Stimulated activated CD8-positive, alpha-beta memory T cell treated with anti-CD3 and anti-CD28 coated beads, Interleukin-7, amount 100 ng/mL, for 4 hours (primary cell): ENCODE measurements at places on chromosomes 16 and 17.

DNA sequence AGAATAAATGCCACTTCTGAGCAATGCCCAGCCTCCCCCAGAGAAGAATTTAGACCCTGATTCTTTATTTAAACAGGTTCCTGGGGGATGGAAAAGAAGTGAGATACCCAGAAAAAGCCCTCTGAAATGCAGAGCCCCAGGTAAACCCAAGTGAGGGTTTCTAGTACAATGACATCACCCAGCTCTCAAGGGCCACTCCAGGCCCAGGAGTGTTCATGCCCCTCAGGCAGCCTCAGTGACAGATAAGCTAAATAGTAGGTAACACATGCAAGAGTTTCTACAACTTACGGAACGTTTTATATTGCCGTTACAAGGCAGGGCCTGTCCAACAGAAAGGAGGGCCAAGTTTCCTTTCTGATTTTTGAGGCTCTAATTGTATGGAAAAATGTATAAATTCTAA is 683.7 kb upstream of the SALL1 start:
- DNase-seq: no peak

- no peak for DNase-seq
Observed at GRCh38 chr16:322476-323143, 29.9 kb downstream of the AXIN1 start.

DNA sequence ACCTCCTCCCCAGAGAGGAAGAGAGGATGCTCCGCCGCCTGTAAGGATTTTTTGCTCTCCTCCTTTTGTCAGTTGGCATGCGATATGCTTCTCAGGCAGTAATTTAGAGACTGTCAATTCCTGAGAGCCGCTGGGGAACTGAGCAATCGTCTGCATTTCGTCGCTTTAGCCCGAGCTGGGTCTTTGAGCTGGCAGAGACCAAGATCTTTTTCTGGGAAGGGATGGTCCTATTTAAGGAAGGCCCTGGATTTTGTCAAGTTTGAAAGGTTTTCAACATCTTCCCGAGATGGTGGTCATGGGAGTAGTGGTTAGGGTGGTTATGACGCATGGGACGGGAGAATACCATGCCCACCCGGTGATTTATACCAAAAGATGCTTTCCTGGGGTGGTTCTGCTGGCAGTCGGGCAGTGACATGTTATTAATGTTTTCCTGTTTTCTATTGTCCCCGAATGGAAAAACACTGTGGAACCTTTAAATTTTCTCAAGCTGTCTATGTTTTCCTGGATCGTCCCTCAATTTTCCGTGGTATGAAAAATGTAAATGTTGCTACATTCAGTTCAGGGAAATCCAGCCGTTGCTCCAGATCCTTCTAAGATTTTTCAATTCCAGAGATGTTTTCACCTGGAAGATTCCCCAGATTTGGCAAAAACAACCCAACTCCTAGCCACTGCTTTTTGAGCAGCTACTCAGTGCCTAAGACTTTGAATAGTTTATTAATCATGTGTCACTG is 586.4 kb downstream of the MAF start:
- DNase-seq: no peak

DNA sequence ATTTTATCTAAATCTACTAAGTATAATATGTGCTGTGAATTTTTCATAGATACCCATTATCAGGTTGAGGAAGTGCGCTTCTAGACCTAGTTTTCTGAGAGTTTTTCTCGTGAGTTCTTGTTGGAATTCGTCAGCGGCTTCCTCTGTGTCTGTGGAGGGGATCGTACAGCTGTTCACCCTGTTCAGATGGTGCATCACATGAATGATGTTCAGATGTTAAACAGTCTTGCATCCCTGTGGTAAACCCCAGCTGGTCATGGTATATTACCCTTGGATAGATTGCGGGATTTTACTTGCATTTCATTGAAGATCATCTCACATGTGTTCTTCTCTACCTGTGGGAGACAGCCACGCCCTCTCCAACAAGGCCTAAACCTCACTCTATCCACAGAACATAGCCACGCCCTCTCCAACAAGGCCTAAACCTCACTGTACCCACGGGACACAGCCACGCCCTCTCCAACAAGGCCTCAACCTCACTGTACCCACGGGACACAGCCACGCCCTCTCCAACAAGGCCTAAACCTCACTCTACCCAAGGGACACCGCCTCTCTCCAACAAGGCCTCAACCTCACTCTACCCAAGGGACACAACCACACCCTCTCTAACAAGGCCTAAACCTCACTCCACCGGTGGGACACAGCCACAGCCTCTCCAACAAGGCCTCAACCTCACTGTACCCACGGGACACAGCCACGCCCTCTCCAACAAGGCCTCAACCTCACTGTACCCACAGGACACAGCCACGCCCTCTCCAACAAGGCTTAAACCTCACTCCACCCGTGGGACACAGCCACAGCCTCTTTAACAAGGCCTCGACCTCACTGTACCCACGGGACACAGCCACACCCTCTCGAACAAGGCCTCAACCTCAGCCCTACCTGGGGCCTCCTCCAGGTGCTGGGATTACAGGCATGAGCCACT is 180.2 kb upstream of the CHMP6 start:
- no peak for DNase-seq

DNA sequence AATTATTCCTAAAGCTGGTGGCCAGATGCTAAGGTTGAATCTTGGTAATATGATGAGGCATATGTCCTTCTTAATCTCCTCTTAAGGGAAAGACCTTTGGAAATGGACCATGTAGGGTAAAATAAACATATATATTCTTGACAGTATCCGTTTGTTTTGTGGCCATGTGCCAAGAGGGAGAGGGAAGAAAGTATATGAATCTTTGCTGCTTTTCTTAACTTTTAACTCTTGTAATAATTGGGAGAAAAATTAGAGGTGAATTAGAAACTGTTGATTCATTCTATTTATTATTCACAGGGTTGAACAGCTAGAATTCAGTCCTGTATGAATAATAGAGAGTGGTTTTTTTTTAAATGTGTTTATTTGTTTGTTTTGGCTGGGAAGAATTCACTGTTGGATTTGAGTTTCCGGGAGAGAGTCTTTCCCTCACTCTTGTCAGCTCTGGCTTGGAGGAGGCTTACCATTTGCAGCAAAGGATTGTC is 31.6 kb downstream of the AATF start:
- DNase-seq: no peak

DNA sequence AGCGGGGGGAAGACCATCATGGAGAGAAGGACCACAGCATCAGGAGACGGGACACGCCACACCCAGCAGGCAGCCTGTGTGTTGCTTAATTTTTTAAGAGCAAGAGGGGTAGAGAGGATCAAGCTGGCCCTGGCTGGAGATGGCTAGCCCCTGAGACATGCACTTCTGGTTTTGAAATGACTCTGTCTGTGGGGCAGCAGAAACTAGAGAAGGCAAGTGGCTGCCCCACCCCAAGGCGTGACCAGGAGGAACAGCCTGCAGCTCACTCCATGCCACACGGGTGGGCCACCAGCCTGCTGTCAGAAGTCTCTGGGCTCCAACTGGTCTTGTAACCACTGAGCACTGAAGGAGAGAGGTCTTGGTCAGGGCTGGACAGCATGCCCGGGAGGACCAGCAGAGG is 75.5 kb downstream of the SOCS1 start:
- no peak for DNase-seq

DNA sequence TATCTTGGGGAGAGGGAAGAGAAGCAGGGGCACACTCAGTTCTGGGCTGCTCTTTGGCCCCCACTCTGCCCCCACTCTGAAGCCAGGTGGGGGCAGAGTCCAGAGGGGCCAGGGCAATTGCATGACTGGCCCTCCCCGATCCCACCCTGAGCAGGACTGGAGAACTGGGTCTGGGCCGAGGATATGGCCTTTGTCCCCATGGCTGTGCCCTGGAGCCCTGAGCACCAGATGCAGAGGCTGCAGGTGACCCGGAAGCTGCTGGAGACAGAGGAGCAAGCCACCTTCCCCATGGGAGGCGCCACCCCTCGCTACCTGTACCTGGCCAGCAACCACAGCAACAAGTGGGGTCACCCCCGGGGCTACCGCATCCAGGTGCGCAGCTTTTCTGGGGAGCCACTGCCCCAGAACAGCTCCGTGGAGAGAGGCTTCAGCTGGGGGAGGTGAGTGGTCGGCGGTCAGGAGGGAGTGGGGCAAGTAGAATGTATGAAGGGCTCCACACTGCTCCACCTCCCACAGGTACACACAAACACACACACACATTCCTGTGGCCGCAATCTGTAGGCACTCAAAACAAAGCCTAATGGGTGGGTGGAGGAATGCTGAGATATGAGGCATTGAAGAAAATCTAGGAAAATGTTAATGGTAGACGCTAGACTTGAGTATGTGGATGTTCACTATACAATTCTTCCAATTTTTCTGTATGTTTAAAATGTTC is 21.4 kb downstream of the AOC3 start:
- DNase-seq: no peak

DNA sequence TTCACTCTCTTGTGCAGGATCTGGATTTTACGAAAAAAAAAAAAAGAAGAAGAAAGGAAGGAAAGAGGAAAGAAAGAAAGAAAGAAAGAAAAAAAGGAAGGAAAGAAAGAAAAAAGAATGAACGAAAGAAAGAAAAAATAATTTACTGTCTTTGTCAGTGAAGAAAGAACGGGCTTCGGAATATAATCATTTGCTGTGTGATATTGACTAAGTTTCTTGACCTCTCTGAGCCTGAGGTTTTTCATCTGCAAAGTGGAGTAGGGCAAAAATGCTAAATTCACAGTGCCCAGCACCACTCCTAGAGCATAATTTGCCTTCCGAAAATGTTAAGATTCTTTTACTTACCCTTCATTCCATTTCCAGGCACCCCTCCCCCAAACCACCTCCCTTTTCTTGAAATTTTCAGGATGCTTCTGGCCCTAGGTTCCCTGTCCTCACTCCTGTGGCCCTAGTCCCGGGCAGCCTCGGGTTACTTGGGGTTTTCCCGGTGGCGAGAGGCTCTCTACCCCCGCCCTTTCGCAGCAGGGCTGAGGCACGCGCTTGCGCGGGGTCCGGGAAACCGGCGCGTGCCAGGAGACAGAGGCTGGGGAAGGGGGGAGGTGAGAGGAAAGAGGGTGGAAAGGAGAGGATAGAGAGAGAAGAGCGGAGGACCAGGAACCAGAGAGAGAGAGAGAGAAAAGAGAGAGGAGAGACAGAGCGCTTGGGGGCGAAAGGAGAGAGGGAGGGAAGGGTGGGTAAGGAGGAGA is at the start of gene CNTNAP1:
Gene CNTNAP1, plus strand, starts transcription at position 556 of the 746 bp plus-strand sequence. CDS start 299 bp downstream, outside the sequence.
- DNase-seq: no peak

DNA sequence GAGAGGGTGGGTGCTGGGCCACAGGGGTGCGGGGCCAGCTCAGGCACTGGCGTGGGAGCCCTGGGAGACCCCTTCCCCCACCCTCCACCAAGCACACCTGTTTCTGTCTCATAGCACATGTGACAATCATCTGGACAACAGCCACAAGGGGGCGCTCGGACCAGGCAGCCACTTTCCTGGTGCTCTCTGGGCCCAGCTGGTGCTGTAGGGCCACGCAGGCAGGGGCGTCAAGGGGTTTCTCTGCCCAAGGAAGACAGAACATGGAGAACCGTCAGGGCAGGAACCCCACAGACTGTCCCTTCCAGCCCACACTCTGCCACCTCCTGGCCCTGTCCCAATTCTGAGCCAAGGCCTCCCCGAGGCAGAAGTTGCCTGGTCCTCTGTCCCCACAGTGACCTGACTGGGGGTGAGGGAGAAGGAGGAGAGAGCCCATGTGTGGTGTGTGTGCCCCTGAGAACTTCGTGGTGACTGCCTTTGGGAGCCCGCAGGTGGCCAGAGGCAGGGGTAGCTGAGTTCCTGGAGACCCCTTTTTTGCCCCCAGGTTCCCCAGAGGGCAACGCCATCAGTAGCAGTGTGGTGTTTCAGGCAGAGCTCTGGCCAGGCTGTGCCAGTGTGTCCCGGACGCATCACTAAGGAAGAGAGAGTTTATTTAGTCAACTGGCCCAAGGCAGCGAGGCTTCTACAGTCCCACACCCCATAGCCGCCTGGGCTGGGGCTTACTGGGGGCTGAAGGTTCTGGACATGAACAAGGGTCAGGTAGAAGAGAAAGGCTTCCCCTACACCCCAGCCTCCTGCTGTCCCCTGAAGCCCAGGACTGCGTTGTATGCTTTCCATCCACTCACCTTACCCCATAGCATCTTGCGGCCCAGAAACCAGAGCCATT is 3.1 kb upstream of the SETD6 start:
- peak; percentile 70 for DNase-seq

DNA sequence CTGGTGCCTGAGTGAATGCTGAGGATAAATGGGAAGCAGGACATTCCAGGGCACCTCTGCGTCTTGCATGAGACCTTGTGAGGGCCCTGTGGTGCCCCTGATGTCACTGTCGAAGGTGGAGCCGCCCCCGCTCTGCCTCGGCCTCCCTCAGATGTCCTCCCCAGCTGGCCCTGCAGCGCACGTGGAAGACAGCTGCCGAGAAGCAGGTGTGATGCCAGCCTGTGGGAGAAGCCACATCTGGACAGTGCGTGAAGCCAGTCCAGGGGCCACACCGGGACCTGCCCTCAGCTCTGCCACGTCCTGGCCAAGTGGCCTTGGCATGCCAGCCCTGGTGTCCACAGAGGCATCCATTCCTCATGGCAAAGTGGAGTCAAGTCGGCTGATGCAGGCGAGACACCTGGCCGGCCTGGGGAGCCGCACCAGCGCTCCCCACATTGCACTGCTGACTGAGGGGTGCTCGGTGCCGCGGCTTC is 21.6 kb upstream of the METRNL start:
- no peak for DNase-seq

DNA sequence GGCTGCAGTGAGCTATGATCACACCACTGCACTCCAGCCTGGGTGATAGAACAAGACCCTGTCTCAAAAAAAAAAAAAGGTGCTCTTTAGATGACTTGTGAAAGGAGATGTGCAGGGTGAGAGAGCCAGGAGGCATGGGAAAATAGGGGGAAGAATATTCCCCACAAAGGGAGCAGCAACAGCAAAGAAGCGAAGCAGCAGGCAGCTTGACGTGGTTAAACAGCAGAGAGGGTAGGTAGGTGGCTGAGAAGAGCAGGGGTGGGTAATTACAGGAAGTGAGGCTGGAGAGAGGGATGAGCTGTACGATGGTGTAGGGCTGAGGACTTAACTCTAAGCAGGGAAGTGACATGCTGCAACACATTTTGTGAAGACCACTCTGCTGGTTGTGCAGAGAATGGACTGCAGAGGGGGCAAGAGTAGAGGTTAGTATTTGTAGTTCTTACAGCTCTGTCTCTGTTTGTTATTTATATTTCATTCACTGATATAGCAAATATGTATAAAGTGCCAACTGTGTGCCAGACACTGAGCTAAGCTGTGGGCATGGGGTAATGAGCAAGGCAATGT is 1.6 kb downstream of the HEATR3 start:
- no peak for DNase-seq

GRCh38 chr16:87131996-87132345 is 185.2 kb downstream of the C16orf95 start:
- no peak for DNase-seq

- no peak for DNase-seq
Observed at GRCh38 chr16:2392025-2392424, 37.2 kb upstream of the CCNF start.

GRCh38 chr17:31452101-31452500 is 60.6 kb downstream of the RAB11FIP4 start:
- no peak for DNase-seq

DNA sequence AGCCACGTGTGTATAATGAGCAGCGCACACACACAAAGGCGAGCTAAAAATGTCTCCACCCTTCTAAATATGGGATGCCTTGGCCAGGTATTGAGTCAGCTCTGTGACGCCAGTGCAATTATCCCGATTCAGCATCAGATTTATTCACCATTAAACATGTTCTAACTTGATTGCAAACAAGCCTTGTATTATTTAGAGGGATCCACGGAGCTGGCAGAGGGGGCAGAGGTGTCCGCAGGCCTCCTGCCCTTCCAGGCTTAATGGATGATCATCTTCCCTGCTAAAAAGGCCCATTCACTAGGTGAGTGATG is 591.7 kb downstream of the MAF start:
- no peak for DNase-seq
